ENCODE measurements at places on chromosomes 7 and 10.

DNA sequence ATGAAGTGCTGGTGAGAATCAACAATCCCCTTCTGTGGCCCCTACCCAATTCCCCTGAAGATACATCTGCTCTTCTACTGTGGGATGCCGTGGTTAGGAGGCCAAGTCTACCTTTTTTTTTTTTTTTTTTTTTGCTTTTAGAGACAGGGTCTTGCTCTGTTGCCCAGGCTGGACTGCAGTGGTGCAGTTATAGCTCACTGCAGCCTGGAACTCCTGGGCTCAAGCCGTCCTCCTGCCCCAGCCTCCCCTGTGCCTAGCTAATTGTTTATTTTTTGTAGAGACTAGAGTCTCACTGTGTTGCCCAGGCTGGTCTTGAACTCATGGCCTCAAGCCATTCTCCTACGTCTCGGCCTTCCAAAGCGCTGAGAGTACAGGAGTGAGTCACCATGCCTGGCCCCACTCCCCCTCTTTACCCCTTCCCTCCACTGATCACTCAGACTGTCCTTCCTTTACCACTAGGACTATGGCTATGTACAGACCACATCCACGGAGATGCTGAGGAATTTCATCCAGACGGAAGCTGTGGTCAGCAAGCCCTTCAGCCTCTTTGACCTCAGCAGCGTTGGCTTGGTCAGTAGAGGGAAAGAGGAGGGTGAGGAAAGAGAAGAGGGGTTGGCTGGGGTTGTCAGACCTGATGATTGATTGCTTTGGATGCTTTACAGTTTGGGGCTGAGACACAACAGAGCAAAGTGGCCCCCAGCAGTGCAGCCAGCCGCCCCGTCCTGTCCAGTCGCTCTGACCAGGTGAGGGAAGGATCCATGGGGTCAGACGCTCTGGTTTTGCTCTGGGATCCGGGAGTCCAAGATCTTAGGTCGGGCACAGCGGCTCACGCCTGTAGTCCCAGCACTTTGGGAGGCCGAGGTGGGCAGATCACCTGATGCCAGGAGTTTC is 1.8 kb downstream of the AP4M1 start:
- no peak for DNase-seq

- DNase-seq, result no peak
These were observed 151.0 kb downstream of the CHCHD3 start for GRCh38 chr7:132930881-132931280.

- DNase-seq, result no peak
These were observed 29.0 kb downstream of the ATOH7 start for GRCh38 chr10:68202960-68203353.

GRCh38 chr10:70354100-70354499 is 28.3 kb downstream of the LRRC20 start:
- DNase-seq, result no peak

DNA sequence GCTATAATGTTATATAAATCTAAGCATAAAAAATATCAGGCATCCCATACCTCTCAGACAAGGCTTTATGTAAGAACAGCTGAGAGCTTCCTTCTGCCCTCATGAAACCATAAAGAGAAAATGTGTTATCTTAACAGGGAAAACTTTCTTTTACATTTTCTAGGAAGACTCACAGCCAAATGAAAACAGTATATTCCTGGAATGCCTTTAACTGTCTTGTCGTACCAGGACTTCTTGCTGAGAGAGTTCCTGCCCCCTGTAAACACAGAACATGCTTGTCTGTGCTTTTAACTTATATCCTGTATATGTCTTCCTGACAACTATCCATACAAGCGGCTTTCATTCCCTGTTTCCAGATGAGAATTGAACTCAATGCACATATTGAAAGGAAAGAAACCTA is 64.8 kb upstream of the AHR start:
- DNase-seq, result no peak

GRCh38 chr10:108450280-108450679 is 1285.8 kb upstream of the SORCS1 start:
- DNase-seq, result no peak

GRCh38 chr7:149414745-149415390 is 46.0 kb downstream of the ZNF777 start:
- peak; percentile 71 for DNase-seq

GRCh38 chr7:1533255-1533546 is 2.7 kb downstream of the MAFK start:
- no peak for DNase-seq

- DNase-seq, result no peak
These were observed 194.9 kb downstream of the SKIDA1 start for GRCh38 chr10:21330628-21331020.
